ENCODE measurements at places on chromosomes 2 and 18.

DNA sequence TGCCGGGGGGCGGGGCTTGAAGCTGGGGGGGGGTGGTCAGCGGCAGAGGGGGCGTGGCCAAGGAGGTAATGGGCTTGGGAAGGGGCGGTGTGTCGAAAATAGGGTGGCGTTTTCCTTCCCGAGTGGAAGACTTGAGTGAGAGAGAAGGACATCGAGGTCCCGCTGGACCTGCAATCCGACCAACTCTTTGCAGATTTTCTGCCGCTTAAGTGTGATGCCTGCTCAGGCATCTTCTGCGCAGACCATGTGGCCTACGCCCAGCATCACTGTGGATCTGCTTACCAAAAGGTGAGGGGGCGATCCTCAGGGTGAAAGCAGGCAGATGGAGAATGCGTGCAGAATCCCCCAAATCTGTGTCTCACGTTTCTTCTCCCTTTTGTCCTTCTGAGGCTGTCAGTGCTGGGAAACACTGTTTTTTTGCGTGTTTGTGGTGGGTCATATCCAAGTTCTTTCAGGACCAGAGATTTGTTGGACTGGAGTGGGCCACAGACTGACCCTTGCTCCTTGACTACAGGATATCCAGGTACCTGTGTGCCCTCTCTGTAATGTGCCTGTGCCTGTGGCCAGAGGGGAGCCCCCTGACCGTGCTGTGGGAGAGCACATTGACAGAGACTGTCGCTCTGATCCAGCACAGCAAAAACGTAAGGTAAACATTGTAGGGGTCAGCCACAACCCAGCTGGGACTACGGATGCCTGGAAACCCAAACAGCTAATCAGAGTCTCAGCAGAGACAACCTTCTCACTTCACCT lies 727 bp downstream of the ZFAND2B start:
- no peak for DNase-seq

GRCh38 chr2:10322973-10323372 lies 20.3 kb downstream of the HPCAL1 start:
- no peak for DNase-seq

GRCh38 chr18:35047697-35048292 lies 6.6 kb downstream of the MAPRE2 start:
- DNase-seq: no peak

DNA sequence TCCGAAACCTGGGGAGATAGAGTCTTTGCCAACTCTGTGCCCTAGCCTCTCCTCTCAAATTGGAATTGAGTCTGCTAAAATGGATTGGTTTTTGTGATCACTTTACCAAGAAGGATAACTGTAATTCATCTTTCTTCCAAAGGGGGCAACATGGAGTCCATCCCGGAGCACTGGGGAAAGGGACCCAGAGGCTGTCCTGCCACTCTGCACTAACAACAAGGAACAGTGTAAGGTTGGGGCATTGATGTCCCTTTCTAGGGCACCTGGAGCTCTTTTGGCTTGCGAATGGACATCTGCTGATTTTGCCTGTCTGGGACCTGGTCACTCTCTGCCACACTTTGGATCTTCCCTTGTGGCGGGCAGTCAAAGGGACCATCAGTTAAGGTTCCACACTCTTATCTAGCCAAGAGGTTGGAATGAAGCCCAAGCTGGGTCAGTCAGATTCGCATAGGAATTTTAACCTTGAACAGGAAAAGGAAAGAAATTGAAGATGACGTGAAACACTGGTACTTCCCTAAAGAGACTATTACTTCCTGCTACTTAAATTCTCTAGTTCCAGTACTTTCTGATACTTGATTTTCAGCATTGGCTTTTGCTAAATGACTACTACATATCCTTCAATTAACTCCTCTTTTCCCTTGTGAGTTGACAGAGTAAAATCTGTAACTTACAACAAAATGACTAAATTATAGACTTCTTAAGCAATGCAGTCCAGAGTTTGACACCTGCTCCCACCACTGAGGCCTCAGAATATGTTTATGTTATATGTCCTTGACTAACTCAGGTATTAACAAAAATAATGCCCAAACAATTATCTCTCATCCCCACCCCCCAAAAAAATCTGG lies 64.7 kb upstream of the KLF7 start:
- DNase-seq: no peak

DNA sequence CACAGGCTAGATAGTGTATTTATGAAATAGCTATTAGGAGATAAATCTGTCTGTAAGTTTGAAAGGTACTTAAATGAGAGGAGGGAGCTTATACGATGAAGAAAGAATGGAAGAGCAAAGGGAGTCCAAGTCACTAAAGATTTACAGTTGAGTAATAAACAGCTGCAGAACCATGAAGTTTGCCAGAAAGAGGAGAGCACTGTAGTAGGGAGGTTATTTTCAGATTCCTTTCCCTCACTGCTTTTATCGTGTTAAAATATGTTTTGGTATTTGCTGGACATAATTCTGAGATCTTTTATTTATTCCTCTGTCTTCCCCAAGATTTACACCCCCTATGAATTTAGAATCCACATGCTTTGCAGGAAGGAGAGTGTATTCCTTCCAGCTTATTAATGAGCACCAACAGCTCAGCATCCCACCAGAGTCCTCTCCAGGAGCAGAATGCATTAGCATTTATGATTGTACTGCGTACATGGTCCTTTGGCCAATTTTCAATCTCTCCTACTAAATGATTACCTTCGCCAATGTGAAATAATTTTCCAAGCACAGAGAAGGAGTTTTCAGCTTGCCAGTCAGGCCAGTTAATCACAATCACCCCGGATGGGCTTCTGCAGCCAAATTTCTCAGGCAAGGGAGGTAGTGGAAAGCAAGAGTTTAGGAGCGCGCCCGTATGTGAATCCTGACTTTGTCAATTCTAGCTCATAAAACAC lies 297.0 kb downstream of the NBAS start:
- no peak for DNase-seq

DNA sequence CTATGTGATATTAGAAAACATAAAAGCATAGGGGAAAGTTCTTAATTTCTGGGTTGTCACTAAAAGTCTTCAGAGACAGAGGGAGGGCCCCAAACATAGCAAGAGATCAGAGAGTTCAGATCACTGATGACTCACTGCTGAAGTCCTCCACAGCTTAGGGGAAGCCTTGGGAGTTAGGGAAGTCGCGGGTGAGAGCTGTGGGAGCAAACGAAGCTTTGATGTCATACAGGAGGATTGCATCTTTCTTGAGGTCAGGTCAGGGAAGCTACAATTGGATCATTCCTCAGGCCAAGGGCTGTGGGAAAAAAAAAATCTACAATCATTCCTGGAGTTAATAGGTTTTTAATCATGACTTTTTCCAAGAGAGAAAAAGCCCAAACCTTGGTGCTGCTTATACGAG lies 96.2 kb downstream of the COPS8 start:
- DNase-seq: no peak

- DNase-seq: no peak
These were observed 12.6 kb downstream of the PECR start for GRCh38 chr2:216069028-216069427.

Data from T-helper 2 cell (primary cell).